CD4-positive, alpha-beta T cell (primary cell): ENCODE measurements at places on chromosomes 11 and 22.
A peak's percentile ranks its signal among the peaks of the same experiment; 100 is the strongest.

- DNase-seq, result no peak
These were observed 6.9 kb upstream of the B3GNT6 start for GRCh38 chr11:77027275-77027674.

DNA sequence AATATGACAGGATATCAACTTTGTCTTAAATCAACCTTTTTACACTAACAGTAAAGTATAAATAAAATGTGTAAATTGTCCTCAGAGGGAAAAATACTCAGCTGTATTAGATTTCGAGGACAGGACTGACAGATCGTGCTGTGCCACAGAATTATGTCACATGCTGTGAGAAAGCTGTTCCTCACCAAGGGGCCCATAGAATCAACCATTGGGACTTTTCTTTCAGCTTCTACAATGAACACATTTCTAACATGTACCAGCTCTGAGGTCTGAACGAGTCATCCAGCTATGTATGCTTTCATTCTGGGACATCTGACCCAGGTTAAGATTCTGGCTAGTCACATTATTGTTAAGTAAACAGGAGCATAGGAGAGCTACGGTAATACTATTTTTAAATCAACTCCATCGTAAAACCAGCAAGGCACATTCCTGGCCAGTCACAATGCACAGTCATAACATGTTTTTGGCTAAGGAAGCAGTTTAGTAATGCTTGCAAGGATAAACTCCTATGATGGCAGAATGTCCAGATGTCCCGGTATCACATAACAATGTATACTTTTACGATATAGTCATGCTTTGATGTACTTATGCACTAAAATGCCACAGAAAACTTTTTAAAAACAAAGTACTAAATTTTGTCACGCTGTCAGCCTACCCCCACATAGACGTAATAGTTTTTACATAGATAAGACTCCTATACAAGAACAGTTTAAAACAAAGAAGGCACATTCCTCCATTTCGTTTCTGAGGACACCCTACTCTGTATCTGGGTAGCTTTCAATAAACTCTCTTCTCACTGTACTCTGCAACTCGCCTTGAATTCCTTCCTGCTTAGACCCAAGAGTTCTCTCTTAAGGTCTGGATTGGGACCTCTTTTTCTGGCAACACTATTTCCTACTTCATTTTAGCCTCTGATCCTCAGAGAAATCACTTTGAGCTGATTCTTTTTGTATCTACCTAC, 27.4 kb downstream of the ZNF214 start:
- no peak for DNase-seq

GRCh38 chr11:44627911-44628729, 62.7 kb downstream of the CD82 start:
- peak; percentile 22 for DNase-seq

DNA sequence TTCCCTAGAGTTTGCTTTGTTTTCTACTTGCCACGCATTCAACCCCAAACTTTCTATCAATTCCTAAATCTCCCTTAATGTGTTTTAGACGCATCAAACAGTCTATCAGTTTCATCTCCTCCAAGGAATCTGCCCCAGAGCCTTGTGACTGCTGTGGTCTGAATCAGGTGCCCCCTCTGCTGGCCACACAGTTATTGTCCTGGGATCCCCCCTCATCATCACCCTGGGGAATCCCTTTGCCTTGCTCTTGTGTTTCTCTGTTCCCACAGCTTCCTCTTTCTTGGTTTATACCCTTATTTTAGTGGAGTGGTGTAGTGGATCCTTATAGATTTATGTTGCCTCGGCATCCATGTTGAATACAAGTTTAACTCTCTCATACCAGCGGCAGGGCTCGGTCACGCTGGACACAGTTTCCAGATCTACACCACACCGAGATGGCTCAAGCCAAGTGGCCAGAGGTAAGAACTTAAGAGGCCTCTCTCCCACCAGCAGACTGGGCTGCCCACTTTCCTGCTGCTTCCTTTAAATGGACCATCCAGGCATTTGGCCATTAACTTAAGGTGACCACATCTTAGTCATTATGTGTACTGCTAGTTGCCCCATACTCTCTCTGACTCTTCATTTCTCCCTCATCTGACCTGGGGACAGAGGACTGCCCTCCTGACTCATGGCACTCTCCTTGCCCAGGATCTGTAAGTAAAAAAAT, 8.2 kb downstream of the UPB1 start:
- DNase-seq, result peak; percentile 51

GRCh38 chr22:17924735-17925364, 99.5 kb downstream of the MICAL3 start:
- DNase-seq, result no peak

GRCh38 chr22:20022978-20023613, 2.2 kb downstream of the TANGO2 start:
- no peak for DNase-seq

GRCh38 chr22:40609216-40609615, 27.3 kb downstream of the MRTFA start:
- DNase-seq, result no peak

DNA sequence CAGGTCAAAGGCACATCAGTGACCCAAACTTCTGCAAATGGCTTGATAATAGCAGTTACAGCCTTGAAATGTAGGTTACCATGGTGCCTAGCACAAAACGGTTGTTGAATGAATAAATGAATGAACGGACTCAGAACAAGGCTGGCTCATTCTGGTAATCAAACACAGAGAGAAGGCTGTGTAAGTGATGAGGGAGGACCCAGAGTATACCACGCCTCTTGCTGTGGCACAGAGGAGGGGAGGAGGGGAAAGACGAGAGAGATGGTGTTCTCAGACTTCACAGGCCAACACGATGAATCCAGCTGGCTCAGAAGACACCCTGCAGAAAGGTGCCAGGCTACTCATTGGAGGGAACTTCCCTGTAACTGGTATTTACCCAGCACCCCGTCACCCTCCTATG, 38.3 kb downstream of the PC start:
- DNase-seq, result no peak

- DNase-seq, result no peak
These were observed 4.2 kb downstream of the UBE2L3 start for GRCh38 chr22:21571679-21572078.

DNA sequence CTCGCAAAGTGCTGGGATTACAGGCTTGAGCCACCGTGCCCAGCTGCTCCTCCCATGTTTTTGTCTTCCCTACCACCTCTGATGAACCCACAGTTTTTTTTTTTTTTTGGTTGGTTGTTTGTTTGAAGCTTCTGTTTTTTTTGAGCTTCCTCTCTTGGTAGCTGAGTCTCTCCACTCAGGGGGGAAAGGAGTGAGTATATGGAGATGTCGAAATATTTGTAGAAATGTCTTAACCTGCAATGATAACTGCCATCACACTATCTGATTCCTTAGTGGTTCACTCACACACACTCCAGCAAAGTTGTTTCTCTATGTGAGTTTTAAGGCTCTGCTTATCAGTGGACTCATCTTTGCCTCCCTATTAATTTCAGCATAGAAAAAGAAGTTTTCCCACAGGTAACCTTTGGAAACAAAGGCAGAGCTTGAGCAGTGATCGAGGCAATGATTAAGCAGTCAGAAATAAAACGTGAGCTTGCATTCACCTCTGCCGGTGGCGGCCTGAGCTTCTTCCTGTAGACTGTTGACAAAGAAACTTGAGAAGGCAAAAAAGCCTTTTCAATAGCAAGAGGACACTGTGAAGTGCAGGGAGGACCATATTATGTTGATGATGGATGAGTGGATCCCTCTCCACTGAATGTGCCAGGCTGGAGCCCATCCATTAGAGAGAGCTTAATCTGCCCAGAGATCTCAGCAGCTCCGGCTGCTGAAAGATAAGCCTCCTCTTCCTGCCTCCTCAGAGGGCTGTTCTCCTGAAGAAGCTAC, 29.0 kb upstream of the RASSF10 start:
- DNase-seq, result no peak

DNA sequence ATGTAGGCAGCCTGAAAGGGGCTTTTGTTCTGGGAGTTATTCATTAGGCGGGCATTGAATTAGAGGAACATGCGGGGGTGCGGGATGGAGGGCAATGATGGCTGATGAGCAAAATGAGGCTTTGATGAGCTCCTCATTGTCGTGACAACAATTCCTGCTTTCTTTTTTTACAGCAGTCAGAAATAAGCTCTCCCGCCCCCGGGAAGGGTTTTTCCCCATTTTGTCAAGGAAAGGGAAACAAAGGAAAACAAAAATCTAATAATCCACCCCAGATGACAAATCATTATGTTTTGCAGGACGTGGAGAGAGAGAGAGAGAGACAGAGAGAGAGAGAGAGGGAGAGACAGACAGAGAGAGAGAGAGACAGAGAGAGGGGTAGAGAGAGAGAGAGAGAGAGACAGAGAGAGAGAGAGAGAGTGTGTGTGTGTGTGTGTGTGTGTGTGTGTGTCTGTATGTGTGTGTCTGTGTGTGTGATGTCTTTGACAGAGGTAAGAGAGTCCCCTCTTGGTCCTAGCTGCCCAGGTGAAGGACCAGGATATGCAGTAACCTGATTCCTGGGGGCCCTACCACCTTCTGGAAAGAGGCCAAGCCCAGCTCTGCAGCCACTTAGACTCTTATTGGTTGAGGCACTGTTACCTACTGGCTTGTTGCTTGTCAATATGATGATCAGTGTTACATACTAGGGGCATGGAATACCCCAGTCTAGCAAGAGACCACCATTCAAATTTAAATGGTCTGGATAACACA, 46.7 kb upstream of the PARVA start:
- no peak for DNase-seq

DNA sequence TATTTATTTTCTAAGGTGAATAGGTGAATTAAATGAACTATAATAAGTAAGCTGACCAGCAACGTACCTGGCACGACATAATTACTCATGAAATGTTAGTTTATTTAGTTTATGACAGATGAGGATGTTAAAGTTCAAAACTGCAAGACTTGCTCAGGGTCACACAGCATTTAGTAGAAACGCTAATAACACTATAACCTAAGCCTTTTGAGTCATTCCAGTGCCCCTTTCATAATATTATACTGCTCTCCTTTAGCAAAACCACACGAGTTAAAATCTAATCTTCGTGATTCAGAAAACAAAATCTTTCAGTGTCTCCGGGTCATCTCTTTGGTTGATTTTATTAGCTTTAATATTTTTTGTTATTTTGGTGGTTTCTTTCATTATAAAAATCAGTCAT, 39.6 kb downstream of the BTBD10 start:
- no peak for DNase-seq

GRCh38 chr22:16808744-16809143, 16.5 kb downstream of the XKR3 start:
- DNase-seq, result no peak

- no peak for DNase-seq
These were observed 23.1 kb downstream of the DDIAS start for GRCh38 chr11:82924522-82925224.

DNA sequence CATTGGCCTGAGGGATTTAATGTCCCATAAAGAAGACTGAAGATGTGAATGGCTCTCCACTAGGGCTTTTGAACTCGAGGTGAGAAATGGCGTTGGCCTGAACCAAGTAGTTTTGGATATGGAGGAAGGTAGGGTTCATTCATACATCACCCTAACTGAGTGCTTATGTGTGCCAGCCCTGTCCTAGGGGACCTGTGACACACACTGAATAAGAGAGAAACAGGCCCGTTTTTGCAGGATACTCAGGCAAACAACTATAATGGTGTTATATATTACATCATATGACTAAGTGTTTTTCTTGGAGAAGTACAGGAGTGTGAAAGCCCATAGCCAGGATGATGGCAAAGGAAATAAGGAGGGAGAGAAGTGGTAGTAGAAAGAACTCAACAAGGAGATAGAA, 368.1 kb downstream of the TMEM135 start:
- no peak for DNase-seq

- DNase-seq, result no peak
These were observed at the start of gene ALDH3B1 for GRCh38 chr11:68010090-68011041. TSS of gene ALDH3B1 (plus strand) at chr11:68010327. CDS start at chr11:68015298, 4,971 bp downstream.

GRCh38 chr11:26867286-26867685, 126.6 kb upstream of the FIBIN start:
- DNase-seq, result no peak

- no peak for DNase-seq
These were observed 25.4 kb upstream of the THY1 start for GRCh38 chr11:119448380-119448779.

- DNase-seq, result no peak
These were observed 39.9 kb downstream of the MN1 start for GRCh38 chr22:27761665-27762064.

DNA sequence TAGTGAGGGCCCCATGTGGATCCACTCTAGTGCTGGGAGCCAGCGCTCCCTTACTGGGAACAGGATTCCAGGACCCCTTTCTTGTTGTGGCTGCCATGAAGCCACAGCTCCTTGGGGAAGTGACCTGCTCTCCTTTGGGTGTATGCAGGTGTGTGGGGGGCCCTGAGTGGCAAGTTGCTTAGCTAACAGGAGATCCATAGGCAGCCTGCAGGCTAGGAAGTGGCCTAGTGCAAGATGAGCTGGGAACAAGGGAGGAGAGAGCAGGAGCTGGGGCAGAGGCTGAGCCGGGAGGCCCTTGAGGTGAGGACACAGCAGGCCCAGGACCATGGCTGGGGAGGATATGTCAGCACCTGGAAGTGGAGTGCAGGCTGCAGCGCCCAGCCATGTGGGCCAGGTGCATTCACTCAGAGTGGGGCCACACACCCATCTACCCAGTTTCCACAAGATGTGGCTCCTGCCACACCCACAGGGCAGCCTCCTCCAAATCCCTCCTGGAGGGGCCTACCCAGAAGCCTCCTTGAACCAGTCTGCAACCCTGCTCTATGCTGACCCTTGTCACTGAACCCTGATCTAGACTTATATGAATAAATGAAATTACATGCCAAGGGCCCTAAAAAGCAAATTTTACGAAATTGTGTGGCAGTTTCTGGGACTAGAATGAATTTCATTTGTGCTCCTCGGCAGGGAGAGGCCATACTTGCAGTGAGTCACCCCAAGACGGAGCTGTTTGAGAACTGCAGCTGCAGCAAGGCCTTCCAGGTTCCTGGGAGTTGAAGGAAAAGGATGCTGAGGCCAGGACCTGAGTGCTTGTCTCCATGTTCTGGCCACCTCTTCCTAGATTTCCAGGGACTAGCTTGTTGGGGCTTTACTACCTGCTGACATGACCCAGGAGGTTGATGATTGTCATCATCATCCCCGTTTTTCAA, 3.2 kb downstream of the THAP7 start:
- DNase-seq, result no peak

DNA sequence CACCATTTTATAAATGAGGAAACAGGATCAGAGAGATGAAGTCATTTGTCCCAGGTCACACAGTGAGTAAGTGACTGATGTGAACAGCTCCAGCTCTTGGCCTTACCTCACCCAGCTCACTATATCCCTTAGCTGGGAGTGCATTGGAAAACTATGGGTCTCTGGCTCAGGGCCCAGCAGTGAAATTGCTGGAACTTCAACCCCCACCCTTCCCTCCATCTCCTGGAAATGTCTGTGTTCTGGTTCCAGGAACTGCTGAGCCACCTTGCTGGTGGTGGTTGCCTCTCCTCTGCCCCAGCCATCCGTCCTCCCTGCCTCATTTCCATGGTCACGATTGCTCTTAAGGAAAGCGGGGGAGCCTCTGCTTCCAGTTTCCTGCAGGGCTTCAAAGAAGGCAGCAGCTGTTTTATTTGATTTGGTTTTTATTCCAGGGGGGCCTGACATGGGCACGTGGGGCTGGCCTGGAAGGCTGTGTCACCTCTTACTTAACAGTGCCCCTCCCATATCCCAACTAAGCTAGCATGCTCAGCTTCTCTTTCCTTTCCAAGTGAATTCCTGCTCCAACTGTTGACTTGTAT, 46.2 kb upstream of the CSTF3 start:
- DNase-seq, result no peak

- no peak for DNase-seq
These were observed 75.7 kb downstream of the LRRC4C start for GRCh38 chr11:41383768-41384167.
